ENCODE measurements at places on chromosomes 6 and 20.

GRCh38 chr6:146357578-146358430, 185.8 kb upstream of the RAB32 start:
- no peak for DNase-seq

DNA sequence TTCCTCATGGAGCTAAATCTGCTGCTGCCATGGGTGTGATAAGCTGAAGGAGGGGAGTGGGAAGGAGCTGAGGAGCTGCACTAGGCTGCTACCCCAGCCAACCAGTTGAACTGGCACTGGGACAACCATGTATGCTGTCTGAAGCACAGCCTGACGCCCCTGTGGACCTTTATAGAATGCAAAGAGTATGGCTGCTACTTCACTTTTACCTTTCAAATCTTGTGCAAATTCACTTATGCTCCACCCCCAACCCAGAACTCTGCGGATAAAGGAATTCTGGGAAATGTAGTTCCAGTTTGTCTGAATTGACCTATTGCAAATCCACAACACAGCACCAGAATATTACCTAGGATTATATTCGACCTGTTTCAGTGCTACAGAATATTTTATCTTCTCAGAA, 217.4 kb upstream of the SLC35B3 start:
- no peak for DNase-seq

DNA sequence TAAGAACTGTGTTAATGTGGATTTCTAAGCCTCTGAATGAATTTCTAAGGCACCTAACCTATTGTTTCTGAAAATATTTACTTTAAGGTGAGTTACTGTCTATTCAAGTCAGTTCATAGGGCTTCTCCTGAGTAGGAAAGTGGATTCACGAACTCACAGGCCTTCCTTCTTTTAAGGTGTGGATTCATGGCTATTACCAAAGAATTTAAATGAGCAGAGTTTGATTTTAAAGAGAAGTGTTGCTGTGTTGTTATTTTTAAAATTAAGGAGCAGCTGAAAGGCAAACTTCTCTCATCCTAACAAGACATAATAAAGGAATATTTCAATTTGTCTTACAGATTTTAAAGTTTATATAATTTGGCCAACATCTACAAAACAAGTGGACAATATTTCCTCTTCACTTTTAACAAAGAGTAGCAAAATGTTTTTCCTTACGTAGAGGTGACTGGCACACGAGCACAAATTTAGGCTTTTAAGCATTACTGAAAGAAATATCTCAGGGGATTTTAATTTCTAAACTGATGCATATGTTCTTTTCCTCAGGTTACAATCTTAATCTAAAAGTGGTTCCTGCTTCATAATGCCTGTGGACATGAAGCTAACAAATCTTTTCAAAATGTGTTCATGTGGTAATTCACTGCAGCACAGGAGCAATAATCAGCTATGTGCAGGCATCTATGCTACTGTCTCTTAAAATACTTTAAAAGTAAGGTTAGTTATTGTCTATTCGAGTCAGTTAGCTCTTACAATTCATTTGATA, 602 bp upstream of the TSPYL4 start:
- no peak for DNase-seq

DNA sequence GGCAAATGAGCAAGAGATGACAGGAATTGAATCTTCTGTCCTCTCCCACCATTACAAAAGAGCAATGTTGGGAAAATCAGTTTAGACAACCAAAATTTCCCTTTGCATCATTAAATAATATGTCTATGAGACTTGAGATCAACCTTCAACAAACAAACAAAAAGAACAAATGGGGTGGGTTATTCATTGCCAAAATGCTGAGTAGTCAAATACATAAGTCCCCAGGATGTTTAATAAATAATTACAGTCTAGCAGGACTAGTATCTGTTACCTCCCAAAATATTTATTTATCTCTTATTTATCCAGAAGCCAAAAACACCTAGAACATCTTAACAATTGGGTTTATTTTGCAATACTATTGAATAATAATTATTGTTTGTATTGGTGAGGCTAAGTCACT, 16.2 kb upstream of the IRAK1BP1 start:
- DNase-seq = no peak

- no peak for DNase-seq
Measured at GRCh38 chr6:48449002-48449401, 338.0 kb upstream of the PTCHD4 start.

- DNase-seq = no peak
Measured at GRCh38 chr6:44007818-44008621, 119.2 kb downstream of the MRPL14 start.

GRCh38 chr6:19597809-19598320, 239.3 kb upstream of the ID4 start:
- DNase-seq = no peak

DNA sequence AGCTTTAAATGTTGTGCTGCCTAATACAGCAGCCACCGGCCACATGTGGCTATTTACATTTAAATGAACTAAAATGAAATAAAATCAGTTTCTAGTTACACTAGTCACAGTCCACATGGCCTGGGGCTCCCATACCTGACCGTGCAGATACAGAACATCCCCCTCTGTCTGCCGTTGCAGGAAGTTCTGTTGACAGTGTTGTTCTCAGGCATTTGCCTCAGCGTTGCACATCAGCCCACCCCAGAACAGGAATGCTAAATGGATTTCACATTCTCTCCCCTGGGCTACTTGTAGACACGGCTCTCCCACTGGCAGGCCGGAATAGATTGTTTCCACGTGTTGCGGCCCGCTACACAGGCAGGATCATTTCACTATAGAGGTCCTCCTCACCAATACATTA, 26.3 kb downstream of the JAG1 start:
- no peak for DNase-seq

- no peak for DNase-seq
Measured at GRCh38 chr20:605237-605636, 4.9 kb downstream of the TCF15 start.

DNA sequence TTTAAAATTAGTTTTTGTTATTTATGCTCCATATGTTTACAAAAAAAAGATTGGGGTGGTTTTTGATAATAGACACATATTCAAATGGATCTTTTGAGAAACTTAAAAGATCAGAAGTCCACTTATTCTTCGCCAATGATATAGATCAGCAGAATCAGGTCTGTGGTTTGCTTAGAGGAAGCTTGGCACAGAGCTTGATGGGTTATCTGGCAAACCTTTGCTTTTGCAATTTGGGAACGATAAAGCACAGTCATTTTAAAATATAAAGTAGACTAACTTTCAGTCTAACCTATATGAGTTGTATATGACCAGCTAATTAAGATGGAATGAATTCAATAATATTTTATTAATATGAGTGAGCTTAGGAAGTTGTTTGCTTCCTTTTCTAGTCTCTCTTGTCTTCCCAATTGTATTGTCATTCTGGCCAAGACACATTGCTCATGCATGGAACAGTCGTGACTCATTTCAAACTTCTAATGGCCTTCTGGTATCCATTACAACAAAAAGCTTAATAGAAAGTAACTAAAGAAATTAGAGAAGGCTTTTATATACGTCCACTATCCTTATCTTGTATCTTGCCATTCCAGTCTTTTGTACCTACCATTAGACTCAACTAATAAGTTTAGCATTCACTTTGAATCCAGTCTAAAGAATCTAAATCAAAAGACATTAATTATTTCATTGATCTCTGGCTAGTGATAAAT, 118.7 kb downstream of the TBX18 start:
- no peak for DNase-seq

GRCh38 chr6:17015551-17016381, 86.1 kb upstream of the STMND1 start:
- DNase-seq = peak; percentile 26

DNA sequence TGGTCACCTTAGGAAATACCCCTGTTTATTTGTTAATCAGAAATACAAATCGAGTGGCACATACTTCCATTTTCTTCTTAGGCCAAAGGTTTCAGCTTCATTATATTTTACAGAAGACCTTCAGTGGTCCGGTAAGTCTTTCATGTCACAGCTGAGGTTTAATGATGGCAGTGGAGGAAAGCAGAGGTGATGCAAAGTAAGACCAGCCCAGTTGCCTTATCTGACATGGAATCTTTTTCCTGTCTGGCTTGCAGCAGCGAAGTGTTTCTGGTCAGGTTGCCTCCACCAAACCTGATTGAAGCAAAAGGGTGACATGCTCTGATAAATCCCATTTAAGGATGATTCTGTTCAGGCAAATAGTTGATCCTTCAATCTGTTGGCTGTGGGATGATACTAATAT, 100.0 kb downstream of the PRDM1 start:
- no peak for DNase-seq

- DNase-seq = no peak
Measured at GRCh38 chr6:139990856-139991465, 616.5 kb upstream of the CITED2 start.
